ENCODE measurements at places on chromosomes 2 and 18.

DNA sequence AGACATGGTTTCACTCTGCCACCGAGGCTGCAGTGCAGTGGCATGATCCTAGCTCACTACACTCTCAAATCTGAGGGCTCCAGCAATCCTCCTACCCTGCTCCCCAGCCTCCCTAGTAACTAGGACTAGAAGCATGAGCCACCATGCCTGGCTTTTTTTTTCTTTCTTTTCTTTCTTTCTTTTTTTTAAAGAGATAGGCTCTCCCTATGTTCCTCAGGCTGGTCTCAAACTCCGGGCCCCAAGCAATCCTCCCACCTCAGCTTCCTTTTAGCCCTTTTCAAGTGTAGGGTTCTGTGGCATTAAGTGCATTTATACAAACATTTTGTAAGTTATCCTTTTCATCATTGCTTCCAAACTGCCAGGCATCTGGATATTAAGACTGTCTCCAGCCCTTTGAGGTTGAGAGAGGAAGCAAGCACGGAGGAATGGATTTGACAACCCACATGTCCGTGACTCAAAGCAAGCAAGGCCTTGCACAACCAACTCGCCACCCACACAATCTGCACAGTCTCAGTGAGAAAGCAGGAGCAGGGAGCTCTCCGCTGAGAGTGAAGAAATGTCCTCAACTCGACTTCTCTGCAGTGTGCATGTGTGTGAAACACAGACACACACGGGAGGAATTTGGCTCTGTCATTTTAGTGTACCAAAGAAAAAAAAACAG is 65.6 kb downstream of the ATP8B1 start:
- DNase-seq: no peak

DNA sequence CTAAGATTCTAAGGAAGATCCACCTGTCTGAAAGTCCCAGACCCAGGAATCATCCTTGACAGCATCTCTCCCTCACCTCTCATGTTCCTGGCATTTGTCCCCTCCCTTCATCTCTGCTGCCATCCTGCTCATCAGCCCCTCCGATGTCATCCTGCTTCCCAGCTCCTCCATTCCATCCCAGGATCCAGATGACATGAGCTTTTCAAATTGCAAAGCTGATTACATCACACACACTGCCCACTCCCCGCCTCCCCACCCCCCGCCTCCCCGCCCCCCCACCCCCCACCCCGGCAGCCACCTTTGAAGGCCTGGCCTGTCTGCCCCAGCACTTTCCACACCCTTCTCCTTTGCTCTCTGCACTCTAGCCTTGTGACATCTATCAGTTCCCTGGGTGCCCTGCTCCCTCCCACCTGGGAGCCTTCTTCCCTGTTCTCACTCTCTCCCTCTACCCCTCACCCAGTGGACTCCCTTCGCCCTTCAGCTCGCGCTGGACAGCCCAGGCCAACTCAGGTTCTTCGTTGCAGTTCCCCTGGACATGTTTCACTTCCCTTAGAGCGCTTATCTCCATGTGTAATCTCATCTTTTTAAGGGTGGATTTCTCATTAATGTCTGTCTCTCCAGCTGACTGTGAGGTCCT is 61.6 kb downstream of the DNMT3A start:
- no peak for DNase-seq

DNA sequence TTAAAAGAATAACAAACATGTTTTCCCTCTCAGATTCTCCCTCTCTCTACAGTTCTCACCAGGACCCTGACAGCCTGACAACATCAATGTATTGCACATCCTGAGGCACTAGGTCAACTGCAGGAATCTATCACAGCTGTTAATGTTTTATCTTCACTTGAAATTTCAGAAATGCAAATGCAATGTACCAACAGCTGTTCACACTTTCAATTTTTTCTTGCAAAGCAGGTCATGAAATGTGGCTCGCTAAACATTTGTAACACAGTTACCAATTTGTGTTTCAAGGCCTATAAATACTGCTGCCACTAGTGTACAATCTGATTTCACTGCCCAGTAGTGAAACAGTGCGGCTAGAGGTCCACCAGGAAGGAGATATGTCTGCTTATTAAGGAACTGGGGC is 147.8 kb downstream of the EXOC6B start:
- no peak for DNase-seq

- DNase-seq: no peak
Observed at GRCh38 chr2:125107446-125107845, 1082.4 kb downstream of the CNTNAP5 start.

DNA sequence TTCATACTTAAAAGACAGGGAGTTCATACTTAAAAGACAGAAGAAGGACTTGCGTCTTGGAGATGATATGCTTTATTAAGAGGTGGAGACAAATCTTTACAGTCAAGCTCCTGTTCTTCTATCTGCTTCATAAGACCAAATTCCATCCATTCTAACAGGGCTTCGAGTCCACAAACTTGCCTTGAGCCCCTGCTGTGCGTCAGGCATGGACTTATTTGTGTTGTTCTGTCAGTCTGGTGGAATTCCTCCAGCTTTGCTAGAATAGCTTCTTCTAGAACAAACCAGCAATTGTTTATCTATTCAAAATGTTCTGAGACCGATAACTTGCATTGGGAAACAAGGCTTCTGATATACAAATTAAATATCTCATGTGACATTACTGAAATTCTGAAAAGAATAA is 73.9 kb upstream of the SOX11 start:
- DNase-seq: no peak

DNA sequence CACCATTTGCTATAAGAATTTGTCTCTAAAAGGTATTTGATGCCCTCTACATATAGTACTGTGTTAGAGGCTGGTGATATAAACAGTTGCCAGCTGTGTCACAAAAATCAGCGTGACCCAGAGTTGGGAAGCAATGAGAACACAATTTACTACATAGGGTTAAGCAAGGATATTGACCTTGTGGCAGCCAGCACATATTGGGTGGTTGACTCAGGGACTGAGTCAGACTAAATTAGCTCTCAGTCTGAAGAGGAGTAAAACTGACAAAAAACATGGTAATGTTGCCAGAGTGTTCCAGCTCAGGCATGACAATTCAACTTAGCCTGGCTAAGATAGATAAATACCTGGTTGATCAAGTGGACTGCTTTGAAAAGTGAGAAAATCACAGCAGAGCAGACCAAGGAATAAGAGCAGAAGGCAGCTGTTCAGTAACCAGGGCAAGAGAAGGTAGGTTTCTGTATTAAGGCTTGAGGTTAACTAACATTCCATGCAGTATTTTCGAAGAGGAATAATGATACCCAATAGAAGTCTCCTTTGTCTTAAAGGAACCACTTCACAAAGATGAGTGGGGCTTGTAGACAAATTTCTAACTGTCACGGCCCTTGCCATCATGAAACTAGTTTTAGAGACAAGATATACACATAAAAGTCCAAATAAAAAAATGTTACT is 108.2 kb upstream of the ERBB4 start:
- DNase-seq: no peak

DNA sequence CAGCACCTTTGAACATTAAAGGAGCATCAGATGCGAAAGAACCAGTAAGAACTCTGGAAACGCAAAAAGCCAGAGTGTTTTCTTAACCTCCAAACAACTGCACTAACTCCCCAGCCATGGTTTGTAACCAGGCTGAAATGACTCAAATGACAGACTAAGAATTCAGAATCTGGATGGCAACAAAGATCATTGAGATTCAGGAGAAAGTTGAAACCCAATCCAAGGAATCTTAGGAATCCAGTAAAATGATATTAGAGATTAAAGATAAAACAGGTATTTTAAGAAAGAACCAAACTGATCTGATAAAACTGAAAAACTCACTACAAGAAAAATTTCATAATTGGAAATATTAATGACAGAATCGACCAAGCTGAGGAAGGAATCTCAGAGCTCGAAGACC is 116.7 kb downstream of the PTRHD1 start:
- DNase-seq: no peak

DNA sequence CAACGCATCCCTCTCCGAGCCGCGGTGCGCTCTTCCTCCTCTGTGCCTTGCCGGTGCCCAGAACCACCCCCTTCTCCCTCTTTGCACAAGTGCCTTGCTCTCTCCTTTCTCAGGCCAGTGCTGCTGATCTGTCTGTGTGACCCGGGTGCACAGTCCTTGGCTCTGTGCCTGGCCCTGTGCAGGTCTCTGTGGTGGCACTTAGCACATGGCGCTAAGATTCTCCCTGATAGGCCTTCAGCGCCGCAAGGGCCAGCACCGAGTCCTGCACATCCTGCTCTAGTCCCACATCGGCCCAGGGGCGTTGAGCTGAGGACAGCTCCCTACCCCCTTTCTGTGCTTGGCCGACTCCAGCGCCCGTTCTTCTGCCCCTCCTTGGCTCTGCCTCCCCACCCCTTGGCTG is 136.1 kb downstream of the NEDD4L start:
- no peak for DNase-seq

- DNase-seq: no peak
Observed at GRCh38 chr2:57987835-57988573, 58.6 kb upstream of the VRK2 start.

DNA sequence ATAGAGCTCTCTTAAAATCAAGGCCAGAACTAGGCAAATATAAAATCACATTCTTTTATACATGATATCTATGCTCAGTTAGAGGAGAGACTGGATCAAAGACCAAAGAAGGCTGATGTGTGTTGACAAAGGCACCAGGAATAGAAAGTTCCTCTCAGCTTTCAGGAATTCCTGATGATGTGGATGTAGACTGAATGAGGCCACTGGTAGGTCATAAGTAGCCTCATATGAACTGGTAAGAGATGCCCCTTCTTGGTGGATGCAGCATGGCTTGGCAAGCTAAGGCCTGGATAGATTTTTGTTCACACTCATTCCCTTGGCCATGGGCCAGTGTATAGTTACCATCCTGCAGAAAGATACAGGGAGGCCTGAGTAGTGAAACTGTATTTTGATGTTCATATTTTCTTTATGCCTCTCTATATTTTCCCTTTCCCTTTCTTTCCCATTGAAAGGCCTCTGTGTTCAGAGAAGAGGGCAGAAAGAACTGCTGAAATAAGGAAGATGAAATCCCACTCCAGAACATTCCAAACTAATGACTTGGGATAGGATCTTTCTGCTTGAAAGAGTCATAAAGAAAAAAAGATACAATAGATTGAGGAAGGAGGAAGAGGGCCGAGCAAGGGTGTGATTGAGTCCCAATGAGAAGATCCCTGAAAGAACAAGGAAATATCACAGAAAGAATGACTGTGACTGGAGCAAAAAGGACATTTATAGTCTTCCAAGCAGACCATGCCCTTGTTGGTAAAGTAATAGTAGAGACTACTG is 2182.7 kb upstream of the PIK3C3 start:
- no peak for DNase-seq

DNA sequence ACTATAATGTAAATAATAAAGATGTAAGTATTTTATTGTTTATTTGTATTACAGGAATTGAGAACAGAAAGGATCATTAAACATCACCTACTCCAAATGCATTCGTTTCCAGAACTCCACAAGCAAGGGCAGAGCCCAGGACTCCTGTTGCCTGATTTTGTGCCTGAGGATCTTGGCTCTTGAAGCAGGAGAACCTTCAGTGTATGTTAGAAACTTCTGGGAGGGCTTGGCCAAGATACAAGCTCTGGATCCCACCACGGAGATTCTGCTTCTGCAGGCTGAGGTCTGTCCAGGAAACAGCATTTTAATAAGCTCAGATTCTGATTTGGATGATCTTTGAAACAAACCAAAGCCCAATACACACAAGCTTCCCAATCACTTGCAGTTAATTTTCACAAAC is 142.4 kb upstream of the SOX11 start:
- no peak for DNase-seq

GRCh38 chr18:35501369-35501768 is 3.6 kb upstream of the INO80C start:
- no peak for DNase-seq

DNA sequence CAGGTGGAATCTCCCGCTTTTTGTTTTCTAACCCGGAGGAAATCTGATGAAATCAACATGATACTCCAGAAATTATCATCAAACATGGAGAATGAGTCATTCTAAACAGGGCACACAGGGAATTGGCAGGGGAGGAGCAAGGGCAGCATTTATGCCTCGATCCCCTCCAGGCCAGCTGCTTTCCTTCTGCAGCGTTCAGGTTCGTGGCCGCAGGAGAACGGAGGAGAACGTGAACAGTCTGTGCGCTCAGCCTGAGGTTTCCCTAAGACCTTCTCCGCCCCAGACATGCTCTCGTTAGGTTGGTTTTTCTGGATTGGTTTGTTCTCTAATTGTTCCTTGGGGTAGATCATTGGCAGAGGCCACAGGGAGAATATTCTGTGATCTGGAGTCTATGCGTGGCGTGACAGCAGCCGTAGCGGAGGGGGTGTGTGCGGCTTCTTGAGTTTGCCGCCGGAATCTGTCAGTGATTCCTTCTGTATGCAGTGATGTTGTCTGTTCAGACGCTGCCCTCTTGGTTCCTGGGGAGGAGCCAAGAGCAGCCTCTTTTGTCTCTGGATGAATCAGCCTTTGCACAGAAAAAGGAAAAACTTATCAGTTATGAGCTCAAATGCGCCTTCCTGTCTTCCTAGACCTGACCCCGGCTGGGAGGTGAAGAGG is 75.9 kb downstream of the SH3BP4 start:
- DNase-seq: no peak

DNA sequence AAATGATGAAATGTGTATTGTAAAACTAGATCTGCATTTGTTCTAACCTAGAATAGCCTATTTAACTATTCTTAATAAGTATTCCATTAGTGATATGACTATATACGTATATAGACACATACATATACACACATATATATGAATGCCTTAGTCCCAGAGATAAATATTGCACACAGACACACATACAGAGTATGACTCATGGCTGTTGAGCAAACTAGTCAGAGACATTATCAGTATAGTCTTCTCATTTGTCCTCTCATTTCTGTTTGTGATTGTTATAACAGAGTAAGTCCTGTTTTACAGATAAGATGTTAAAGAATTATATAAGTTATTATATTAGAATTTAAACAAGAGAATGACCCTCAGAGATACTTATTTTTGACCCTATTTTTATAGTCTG is 202.5 kb downstream of the CCDC102B start:
- no peak for DNase-seq

All from DMS79 (cell line).